ENCODE measurements at places on chromosomes 5 and 9. TPM values are rescaled to one million over a fixed set of nuclear protein-coding genes. Genes with fewer than 3 reads are reported as not detected.

- H3K36me3 ChIP-seq: peaks cover 10% of the 10 kb centered on the region
- H3K27me3 ChIP-seq: no peaks in the 10 kb centered on the region
- peaks cover 10% of the 10 kb centered on the region for H3K4me1 ChIP-seq
Observed at GRCh38 chr9:131645078-131645776, 94.6 kb downstream of the RAPGEF1 start.

DNA sequence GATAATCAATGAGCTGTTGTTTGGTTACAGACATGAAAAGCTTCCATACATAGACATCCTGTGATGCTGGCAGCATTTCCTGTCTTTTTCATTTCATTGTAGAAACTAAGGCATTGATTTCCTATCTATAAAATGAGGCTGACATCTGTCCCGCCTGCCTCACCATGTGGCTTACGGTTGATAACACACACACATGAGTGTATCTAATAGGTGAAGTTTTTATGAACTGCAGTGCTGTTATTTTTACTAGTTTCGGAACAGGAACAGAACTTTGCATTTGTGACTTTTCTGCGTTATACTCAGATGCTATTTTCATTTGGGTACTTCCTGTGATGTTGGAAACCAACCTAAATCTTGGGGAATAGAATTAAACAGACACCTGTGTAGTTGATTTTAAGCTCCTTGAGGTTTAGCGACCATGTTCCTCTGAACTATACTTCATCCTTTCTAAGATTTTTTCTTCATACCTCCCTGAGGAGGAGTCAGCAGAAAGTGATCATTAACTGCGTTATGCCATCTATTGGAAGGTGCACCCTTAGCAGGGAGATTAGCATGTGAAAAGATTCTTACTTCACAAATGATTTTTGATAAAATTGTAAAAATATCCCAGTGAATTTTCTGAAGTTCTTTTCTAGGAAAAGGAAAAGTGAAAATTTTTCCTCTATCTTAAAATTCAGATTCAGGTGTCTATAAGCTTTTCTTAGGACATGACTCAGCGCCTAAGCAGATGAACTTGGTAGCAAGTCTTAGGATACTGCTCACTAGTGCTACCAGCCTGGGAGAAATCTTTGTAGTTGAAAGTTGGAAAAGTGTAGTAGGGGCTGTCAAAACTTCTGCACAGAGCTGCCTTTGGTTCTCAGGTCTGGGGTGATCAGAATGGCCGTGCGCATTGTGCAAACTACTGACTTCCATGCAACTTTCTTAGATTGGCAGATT is 134.5 kb downstream of the TRIO start:
- no peaks in the 10 kb centered on the region for H3K4me1 ChIP-seq
- no peaks in the 10 kb centered on the region for H3K27me3 ChIP-seq
- DNase-seq: no peak
- H3K36me3 ChIP-seq: peaks cover 11% of the 10 kb centered on the region

ACTBL2 gene
- total RNA-seq: not detected

CTSL gene
- 126 TPM for total RNA-seq

Data from lung (tissue), 17 donors.